Germinal center (tissue), 1 donor: ENCODE measurements at places on chromosomes 16 and 17.

- DNase-seq, result no peak
Measured at GRCh38 chr17:71339206-71339605, 781.6 kb upstream of the SOX9 start.

DNA sequence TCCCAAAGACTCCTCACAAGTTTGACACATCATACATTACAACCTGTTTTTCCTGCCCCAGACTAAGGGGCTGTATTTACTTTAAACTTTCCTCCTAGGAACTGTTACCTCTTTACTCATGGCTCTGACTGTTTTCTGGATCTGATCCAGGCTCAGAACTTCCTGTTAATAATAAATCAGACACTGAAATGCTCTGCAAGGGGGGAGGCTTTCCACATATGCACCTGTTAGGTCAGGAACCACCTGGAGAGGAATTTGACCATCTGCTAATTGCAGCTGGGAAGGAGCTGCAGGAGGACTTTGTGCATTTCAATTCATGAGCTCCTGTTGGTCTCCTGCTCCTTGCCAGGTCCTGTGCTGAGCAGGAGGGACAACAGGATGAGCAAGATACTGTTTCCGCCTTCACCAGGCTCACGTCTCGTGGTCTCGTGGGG is 476.9 kb upstream of the CDH5 start:
- no peak for DNase-seq

DNA sequence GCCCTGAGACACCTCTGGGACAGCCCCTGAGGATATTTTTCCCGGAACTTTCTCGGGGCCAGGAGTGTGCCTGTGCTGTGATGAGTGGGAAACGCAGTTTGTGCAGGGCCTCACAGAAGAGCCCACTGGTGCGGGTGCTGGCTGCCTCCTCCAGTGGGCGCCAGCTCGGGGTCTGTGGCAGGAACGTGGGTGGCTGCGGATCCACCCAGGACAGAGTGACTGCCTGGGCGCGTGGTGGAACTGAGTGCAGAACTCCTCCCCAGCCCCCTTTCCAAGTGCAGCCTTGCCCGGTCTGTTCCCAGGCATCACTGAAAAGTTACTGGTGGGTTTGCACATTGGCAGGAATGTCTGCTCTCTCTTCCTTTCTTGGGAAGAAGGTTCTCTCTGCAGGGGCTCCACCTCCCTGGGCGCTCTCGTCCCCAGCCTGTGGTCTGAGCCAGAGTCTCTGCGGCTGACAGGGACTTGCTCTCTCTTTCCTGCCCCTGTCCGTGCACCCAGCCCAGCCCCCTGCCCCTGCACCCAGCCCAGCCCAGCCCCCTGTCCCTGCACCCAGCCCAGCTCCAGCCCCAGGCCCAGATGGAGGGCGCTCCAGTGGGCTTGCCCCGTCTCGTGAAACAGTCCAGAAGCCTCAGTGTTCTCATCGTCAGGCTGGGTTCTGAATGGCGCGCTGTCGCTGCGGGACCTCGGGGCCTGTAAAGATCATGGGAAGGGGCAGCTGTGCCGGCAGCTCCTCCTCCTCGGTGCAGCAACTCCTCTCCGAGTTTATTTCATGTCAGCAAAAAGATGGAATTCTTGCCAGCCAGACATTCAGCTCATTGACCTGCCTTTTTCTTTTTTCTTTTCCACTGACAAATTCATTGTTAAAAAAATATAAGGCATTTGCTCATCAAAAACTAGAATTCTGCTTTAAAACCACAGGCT is 117.5 kb downstream of the BANP start:
- no peak for DNase-seq

DNA sequence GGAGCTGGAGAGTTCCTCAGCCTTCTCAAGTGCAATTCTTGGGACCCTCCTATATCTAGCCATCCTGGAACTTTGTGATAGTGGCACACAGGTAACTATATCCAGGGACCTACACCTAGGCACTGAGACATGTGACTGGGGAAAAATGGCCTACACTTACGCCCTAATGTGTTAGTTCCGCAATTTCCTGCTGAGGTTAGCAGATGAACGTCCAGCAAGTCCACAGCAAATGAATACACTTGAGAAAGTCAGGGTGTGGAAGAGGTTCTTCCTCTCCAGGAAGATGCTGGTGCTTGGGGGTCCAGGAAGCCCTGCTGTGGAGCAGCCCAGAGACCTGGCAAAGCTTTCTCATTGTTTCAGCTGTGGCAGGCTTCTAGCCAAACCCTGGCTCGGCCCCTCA is 20.8 kb downstream of the PIK3R5 start:
- no peak for DNase-seq

DNA sequence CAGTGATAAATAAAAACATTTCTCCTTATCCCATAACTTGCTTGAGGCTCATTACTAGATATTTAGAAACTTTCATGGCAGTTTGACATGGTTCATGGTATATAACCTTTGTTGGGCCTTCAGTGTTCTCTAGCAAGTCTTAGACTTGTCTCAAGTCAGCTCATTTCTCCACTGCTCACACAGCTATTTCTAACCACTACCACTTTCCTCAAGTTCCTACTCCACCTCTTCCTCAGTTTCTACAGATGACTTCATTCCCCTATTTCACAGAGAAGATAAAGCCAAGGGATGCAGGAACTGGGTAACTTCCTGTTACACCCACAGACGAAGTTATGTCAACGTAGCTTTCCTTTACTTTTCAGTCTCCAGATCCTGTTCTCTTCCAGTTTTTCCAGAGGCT is 23.2 kb downstream of the NLK start:
- DNase-seq, result no peak

- DNase-seq, result peak; percentile 77
Measured at GRCh38 chr17:47243737-47244598, 9.7 kb upstream of the ITGB3 start.

DNA sequence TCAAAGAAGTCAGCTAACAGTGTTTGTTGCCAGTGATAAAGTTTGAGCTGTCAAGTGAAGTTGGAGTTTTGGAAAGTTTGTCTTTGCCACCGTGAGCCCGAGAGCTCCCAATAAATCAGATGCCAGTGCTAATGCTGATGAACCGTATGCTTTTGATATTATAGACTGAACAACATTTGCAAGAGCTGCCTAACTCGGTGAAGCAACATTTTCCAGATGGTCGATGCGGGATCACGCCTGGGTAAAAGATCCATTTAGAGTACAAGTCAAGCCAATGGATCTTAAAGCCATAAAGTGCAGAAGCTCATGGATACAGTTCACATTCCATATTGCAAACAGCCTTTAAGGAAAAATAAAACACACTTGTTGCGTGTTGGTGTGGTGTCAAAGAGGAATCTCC is 9.6 kb downstream of the BANP start:
- no peak for DNase-seq

DNA sequence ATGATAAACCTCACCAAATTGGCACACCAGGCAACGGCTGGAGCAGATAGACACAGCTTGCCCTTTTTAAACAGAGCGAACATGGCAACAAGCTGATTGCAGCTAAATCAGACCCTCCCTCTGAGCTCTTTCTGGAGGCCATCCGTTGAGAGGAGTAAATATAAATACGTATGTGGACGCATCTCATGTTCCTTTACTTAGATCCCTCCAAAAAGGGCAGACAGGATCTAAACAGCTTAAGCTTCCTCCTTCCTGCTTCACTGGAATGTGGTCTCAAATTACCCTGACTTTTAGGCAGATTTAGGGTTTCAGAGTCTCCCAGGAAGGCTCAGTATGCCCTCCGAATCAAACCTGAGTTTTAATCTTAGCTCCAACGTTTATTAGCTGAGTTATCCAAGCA is 204.7 kb upstream of the GOT2 start:
- DNase-seq, result no peak

DNA sequence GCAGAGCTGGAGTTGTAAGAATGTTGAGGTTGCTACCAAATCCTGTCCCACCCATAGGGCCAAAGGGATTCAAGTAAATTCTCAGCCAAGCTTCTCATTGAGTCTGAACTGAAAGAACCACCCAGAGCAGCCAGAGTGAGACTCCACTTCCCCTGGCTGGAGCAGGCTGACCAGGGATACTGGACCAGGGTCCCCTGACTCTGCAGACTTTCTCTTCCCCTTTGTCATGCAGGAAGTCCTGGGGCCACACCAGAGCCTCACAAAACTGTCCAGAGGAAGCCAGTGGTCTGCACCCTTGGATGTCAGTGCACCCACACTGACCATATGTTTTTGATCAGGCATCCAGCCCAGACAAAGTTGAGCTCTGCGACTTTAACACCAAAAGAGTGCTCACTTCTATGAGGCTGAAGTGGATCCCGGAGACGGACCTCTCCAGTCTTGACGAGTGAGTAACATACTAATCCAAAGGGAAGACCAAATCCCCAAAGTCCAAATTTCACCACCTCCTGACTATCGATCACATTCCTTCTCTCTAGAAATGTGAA is 4.1 kb downstream of the NXN start:
- no peak for DNase-seq

DNA sequence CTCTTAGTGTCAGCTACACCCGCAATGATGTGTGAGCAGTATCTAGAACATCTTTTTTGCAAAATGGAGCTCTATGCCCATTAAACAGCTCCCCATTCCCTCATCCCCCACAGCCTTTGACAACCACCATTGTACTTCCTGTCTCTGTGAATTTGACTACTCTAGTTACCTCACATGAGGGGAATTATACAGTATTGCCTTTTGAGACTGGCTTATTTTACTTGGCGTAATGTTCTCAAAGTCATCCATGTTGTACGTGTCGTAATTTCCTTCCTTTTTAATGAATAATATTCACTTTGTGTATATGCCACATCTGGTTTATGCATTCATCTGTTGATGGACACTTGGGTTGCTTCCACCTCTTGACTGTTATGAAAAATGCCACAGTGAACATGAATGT is 23.2 kb upstream of the CCL22 start:
- no peak for DNase-seq

GRCh38 chr17:72609501-72609900 is 483.0 kb downstream of the SLC39A11 start:
- DNase-seq, result no peak

DNA sequence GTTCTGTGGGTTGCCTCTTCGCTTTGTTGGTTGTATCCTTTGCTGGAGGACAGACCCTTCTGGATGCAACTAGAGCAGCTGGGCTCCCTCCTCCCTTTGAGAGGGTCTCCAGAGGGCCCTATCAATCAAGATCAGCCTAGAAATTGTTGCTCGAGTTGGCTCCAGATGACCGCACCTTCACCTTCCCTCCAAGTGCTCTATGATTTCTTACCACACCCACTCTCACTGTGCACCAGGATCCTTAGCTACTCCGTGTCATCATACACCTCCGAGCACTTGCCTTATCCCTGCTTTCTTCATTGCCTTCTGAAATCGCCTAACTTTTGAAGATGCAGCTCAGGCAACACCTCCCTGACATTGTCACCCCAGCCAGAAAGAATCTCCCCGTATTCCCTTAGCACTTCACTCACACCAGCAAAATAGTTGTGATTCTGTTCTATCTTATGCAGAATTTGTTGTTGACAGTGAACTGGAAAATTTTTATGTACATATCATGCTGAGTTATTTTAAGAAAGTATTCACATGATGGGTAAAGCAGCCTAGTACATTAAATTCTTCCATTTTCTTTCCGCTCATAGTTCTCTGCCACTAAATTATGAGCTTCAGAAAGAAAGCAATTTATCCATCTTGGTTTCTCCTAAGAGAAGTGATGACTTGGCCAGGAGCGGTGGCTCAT is 52.9 kb downstream of the ABAT start:
- DNase-seq, result no peak

- DNase-seq, result no peak
Measured at GRCh38 chr17:59427425-59427921, 96.0 kb downstream of the YPEL2 start.

- no peak for DNase-seq
Measured at GRCh38 chr17:42525221-42525620, 10.8 kb upstream of the NAGLU start.

GRCh38 chr17:30344283-30345088 is 10.6 kb upstream of the TMIGD1 start:
- no peak for DNase-seq

- DNase-seq, result no peak
Measured at GRCh38 chr16:4381072-4381934, 9.7 kb downstream of the VASN start.

DNA sequence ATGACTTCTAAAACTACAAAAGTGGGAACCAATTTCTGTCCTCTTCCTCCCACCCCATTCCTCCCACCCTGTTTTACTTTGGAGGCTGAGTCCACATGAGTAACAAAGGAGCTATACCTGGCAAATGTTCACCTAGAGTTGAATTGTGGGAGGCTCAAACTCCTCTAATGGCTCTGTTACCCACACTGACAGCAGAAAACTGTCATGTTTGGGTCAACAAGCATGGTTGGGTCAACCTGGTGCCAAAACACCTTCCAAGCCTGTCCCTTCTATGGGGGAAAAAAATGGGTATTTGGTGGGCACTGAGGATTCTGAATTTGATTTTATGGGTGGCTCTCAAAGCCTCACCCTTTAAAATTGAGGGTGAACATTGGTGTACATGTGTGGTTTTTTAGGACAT is 12.0 kb upstream of the HOXB13 start:
- no peak for DNase-seq

- DNase-seq, result no peak
Measured at GRCh38 chr16:70402916-70403659, 35.8 kb downstream of the ST3GAL2 start.

DNA sequence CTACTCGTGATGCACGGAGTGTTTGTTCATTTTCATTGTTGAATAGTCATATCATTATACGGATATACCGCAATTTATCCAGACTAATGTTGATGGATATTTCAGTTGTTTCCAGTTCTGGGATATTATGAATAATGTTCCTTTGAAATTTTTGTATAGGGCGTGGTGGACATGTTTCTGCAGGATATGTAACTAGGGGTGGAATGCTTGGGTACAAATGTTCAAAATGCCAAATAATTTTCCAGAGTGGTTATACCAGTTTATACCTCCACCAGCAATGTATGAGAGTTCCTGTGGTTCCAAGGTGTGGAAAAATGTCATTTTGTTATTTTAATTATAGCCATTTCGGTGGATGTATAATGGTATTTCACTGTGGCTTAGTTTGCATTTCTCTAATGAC is 53.6 kb downstream of the NUP88 start:
- DNase-seq, result no peak

DNA sequence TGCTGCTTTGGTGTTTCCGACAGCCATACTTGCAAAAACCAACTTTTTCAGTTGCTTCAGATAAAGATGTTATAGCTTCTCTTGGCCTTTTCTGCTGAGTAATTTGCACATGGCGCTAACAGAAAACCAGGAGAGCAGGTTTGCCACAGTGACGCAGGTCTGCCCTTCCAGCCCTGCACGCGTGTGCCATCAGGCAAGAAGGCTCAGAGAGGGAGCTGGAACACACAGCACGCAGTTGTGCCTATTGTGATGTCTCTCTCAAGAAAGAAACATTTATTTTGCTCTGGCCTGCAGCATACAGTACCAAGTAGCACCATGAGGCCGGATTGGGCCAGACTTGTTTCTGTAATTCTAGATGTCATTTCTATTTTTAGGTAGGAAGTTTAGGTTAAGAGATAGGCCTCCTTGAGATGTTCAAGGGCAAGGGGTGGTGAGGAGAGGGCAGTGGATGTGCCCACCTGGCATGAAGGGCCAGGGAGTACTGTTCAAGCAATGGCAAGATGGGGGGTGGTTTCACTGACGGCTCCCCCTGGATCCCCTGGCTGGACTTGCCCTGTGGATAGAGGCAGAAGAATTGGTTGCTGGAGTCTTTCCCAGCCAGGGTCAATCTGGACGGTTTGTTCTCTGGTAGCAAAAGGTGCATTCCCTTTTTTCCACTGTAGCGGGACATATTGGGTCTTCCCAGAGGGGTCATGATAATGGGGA is 1.9 kb downstream of the CBX2 start:
- no peak for DNase-seq

- DNase-seq, result no peak
Measured at GRCh38 chr17:17515934-17516930, 20.0 kb upstream of the RASD1 start.
